ENCODE measurements at places on chromosomes 4 and X.

DNA sequence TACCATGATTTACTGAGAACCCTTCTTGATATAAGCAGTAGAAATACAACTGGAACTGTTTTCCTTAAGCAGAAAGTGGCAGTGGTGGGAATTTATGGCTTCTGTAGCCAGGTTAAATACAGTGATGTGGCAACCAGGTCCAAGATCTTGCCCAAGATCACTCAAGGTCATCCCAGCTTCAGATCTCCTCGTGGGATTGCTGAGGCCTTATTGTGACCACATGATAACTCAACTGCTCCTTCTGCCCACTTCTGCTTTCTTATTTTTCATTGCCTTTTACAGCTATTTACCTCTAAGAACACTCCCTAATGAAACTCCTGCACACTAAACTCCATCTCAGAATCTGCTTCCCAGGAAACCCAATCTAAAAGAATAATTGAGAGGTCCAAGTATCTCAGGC lies 12.4 kb upstream of the CYBB start:
- DNase-seq: no peak

DNA sequence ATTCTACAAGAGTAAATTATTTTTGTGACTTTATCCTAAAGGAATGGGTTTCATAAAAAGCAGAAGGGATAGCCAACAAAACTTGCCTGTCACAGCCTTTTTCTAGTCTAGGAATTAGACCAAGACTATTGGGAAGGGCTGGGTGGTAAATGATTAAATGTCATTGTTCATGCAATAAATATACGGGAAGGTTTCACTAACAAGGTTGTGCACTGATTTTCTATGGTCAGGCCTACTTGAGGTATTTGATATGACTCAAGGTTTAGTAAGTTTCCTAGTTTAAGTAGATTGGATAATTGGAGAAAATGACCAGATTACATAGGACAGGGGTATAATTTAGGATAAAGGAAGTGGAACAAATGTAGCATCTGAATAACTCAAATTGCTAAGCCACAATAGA lies 249.1 kb upstream of the BMP3 start:
- DNase-seq: no peak

DNA sequence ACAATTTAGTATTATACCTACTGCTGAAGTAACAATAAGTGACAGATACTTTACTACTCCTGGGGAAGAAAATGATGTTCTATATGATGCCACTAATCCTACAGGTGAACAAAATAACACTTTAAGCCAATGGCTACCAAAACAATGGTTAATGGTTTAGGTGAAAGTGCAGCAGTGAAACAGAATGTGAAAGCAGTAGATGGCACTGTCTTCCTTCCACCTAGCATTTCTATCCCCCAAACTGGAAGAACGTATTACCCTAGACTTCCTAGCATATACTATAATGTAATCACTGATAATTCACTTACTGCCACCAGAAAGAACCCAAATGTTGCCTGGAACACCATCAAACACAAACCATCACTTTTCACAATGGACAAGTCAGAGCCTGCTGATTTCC lies 18.9 kb upstream of the CABS1 start:
- DNase-seq: no peak

GRCh38 chr4:184282251-184282713 lies 64.6 kb upstream of the ENPP6 start:
- DNase-seq: no peak

DNA sequence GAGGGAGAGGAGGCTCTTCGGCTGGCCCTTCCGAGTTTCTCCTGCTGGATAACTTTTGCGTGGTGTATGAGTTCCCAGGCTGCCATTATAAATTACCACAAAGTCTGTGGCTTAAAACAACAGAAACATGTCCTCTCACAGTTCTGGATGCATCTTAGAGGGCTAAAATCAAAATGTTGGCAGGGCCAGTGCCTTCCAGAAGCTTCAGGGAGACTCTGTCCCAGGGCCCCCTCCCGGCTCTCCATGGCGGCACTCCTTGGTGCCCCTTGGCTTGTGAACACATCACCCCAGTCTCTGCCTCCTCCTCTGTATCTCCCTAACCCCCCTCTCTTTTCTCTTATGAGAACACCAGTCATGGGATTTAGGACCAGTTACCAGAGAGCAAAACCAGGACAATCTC lies 23.3 kb upstream of the PPP2R2C start:
- DNase-seq: no peak

- no peak for DNase-seq
Measured at GRCh38 chrX:96771486-96771885, 86.8 kb downstream of the DIAPH2 start.

DNA sequence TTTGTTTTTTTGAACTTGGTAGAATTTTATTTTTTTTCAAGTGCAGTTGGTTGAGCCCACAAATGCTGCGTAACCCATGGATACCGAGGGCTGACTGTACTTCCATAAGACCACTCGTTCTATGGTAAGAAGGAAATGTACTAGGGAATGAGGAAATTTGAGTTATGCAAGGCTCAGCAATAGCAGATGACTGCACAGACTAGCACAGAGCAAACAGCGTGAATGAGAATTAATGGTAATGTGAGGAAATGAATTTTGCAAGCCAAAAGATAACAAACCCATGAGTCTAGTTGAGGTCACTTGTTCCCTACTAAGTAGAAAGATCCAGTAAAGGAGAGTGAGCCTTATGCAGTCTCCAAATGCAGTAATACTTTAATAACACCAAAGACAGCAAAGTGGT lies 17.4 kb downstream of the GSPT2 start:
- no peak for DNase-seq
